ENCODE measurements at places on chromosomes 3 and 15.

DNA sequence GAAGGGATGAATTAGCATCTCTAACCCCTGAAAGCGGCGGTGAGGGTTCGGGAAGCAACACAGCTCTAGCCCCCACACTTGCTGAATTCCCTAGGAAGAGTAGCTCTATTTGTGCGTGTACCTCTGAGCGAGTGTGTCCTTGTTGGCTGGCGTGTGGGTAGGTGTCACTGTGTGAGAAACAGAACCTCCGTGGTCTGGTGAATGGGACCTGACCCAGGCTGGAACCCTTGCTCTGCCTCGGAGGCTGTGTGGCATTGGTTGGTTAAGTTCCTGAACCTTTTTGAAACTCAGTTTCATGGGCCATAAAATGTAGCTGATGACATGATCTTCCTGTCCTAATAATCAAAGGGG lies 414 bp upstream of the TMEM115 start:
- DNase-seq, result no peak

- DNase-seq, result no peak
These were observed 380 bp downstream of the MYLK start for GRCh38 chr3:123883701-123884202.

DNA sequence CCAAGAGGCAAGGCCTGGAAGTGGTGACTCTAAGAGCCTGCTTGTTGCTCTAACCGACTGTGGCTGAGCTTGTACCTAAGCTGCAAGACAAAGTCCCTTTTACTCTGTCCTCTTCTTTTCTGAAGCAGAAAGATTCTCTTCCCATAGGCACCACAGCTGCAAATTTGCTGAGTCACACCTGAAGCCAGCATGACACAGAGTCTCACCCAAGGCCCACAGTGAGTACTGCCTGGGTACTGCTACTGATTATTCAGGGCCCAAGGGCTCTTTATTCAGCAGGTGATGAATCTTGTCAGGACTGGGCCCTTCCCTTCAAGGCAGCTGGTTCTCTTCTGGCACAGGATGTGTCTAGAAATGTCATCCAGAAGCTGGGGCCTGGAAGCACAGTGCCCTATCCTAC lies 18.9 kb upstream of the TIGIT start:
- DNase-seq, result no peak

- DNase-seq, result no peak
These were observed 27.2 kb downstream of the GRIP2 start for GRCh38 chr3:14512942-14513327.

- no peak for DNase-seq
These were observed 7.5 kb upstream of the UACA start for GRCh38 chr15:70770863-70771262.

DNA sequence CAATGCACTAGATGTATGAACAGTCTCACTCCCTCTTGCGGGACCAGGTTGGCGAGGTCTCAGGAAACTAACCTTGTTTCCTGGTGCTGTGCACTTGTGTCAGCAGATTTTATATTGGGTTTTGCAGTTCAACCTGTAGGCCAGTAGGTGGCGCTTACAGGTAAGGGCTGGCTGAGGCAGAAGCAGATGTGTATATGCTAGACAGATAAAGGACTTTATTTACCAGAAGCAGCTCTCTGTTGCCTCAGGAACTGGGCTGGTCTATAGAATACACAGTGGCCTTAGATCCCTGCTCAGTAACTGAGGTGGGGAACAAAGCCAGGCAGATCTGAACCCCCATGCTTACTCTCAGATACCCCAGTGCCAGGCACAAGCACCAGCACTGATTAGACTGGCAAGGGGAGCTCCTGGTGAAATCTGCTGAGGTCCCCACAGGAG lies 296.8 kb downstream of the DOCK3 start:
- no peak for DNase-seq

DNA sequence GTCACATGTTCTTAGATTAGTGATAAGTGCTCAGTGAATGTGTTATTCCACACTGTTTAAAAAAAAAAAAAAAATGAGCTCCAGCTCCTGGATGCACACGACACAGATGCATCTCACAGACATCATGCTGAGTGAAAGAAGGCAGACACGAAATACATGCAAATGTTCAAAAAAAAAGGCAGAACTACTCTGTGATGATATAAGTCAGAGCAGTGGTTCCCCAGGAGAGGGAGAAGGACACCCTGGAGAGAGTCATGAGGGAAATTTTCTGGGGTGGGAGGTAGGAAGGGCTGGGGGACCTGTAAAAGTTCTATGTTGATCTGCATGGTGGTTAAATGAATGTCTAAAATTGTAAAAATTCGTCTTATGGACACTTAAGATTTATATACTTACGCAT lies 4.3 kb downstream of the CSRNP1 start:
- no peak for DNase-seq

DNA sequence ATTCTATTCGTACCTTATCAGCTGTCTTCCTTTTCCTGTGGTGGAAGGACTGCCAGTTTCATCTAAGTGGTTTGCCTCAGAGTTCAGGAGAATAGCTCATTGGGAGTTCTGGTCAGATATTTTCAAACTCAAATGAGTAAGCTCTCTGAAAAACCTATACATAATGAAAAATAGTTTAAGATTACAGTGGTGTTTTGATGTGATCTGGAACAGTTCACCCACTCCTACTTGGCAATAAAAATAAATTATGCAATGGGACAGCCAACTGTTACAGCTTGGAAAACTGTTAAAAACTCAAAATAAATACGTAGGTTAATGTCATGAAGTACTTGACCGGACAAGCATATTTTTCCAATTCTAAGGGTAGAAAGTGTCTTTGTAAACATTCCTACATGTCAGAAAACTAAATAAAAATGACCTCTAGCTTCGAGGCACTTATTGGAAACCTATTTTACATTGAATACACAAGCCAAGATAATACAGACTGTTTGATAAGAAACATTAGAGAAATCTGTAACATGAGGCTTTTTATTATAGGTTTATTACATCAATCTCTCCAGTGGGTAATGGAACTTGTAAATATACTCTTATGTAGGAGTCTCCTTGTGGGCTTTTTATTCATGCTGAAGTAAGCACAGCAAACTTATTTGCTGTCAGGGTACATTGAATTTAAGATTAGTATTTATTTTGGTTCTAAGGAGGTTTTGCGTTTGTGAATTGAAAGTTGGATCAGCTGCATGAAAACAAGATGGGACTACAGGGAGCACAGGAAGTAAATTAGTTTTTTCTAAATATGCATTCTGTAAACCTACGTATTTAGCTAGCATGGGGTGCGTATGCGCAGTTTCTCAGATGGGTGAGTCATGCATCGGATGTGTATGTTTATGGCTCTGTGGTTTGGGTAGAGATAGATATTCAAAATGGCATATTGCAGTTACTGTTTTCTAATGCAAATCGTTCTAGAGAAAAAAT lies 453.1 kb downstream of the IL5RA start:
- no peak for DNase-seq

DNA sequence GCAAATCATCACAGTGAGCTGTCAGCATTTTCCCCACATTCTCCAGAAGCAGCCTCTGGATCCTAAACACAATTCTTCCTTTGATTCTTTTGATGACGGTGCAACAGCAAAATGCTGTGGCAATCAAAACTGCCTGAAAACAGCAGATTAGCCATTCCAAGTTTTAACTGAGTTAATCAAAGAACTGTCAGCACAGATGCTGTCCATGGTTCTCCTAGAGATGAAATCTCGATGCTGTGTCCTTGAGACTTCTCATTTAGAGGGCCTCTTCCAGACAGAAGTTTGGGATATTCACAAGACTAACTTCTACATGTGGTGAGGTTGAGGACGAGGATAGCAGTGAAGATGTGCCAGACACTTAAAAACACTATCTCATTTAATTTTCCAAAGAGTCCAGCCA lies 50.4 kb upstream of the GYG1 start:
- no peak for DNase-seq

- no peak for DNase-seq
These were observed 94.6 kb upstream of the UBE2E2 start for GRCh38 chr3:23108451-23109057.

- DNase-seq, result no peak
These were observed 10.3 kb downstream of the PRR20G start for GRCh38 chr3:127277561-127277960.

- no peak for DNase-seq
These were observed 33.6 kb downstream of the HHLA2 start for GRCh38 chr3:108329947-108330346.

GRCh38 chr15:71426792-71427191 lies 311.5 kb downstream of the THSD4 start:
- no peak for DNase-seq

- no peak for DNase-seq
These were observed 16.0 kb downstream of the TOMM70 start for GRCh38 chr3:100384733-100385525.

All from GDM1 (cell line).